ENCODE measurements at places on chromosomes 7 and 10.

DNA sequence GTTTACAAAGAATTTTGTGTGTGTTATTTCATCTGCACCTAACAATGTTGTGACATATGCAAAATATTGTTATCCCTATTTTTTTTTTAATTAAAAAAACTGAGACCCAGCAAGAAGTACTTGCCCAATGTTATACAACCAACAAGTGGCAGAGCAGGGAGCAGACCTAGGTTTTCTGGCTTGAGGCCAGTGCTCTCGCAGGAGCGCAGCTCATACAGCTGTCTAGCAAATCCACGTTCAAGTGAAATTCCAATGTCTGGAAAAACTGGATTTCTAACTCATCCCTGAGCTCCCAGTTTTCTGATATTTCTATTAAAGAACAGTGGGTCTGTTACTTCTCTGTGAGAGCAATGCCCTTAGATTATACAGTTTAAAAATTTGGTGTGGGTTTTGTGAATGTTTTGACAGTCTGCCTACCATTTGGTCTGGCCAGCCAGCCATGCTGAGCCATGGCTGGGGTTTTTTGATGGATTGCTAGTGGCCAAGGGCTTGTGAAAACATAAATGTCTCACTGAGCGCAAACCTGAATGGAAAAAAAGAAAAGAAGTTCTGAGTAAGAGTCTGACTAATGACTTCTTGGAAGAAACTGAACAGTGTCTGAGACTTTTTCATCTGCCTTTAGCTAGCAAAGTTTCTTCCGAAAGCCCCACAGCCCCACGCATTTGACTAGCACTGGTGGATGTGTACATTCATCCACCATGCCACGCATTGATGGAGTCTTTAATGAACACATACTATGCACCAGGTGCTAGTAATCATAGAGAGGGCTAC lies 15.4 kb upstream of the PRF1 start:
- DNase-seq, result no peak

- DNase-seq, result no peak
Measured at GRCh38 chr7:114857605-114858004, 64.3 kb upstream of the MDFIC start.

DNA sequence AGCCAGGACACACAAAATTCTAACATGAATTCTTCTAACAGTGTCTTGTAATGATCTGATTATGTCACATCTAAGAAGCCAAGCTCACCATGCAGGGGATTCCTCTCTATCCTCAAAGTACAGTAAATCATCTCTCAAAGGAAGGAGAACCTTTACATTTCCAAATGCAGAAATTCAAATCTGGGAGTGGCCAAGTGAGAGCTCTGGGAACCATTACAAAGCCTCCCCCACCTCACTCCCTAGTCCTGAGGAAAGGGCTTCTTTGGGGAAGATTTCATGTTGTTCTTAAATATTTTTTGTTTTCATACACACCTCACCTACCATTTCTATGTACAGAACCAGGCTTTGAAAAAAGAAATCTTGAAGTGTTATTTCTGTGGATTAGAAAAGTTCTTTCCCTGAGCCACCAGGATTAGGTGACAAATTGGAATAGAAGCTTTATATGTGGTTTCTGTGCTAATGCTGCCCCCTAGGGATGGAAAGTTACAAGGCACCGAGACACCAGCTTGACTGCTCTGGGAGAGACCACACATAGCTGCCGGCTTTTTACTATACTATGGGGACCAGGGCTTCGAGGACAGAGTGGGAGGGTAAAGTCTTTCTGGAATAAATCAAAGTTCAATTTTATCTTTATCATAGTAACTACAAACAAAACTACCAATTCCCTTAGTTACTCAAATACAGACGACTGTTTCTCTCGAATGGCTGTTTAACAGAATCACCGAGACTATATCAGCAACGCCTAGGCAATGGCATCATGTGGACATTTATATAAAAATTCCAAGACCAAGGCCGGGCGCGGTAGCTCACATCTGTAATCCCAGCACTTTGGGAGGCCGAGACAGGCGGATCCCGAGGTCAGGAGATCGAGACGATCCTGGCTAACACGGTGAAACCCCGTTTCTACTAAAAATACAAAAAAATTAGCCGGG lies 116.1 kb downstream of the RNF216 start:
- DNase-seq, result no peak

- no peak for DNase-seq
Measured at GRCh38 chr10:15385552-15386455, 14.7 kb upstream of the FAM171A1 start.
